ENCODE measurements at places on chromosomes 3 and 15.

GRCh38 chr15:87955284-87955909 lies 301.1 kb downstream of the NTRK3 start:
- no peak for DNase-seq

GRCh38 chr15:63448266-63448665 lies 56.1 kb upstream of the USP3 start:
- DNase-seq: no peak

DNA sequence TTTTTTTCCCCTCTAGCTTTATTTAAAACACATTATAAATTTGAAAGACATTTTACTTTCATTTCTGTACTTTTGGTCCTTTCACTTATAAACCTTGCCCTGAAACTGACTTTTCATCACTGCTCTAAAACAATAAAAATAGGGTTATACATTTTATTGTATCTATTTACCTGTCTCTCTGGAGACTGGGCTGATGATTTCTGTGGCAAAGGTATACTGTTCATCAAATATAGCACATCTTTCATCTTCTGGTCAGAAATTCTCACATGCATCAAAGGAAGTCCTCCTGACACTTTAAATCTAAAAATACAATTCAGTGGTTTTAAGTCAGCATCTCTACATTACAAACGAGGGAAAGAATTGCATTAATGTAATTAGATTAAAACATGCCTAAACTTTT lies 86.1 kb downstream of the VPS13C start:
- no peak for DNase-seq

GRCh38 chr3:194577986-194578905 lies 55.0 kb downstream of the TMEM44 start:
- DNase-seq: no peak

DNA sequence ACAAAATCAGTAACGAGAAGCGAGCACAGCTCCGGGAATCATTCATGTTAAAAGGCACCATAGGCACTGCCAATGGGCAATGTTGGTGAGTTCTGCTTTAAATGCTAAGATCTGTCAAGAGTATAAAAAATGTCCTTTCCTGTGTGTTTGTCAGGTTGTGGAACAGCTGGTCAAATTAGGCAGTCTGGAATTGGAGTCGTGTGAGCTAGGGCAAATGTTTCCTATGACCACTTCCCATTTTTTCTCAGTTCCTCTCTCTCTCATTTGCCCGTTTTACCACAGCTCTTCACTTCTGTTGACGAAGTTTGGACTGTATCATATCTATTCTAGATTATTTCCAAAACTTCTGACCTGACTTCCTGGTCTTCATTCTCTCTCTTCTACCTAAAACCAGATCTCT lies 60.8 kb upstream of the GOLIM4 start:
- DNase-seq: no peak
